Smooth muscle cell of bladder (primary cell): ENCODE measurements at places on chromosomes 6 and 20. TPM values are rescaled to one million over a fixed set of nuclear protein-coding genes. Genes with fewer than 3 reads are reported as not detected.

EMILIN3 gene
- total RNA-seq, result under 0.01 TPM in 1 of 2 replicates, not detected in the other

SPAG4 gene
- total RNA-seq, result 11.9 and 22.0 TPM in 2 replicates

CGA gene
- total RNA-seq, result 0.09 TPM in 1 of 2 replicates, not detected in the other

RBM24 gene
- 1.4 and 3.5 TPM in 2 replicates for total RNA-seq
